ENCODE measurements at places on chromosomes 1 and 21. TPM values are rescaled to one million over a fixed set of nuclear protein-coding genes. Genes with fewer than 3 reads are reported as not detected.

PADI2 gene
- 1.5 TPM for total RNA-seq

SH2D1B gene
- 0.07 TPM for total RNA-seq

DNA sequence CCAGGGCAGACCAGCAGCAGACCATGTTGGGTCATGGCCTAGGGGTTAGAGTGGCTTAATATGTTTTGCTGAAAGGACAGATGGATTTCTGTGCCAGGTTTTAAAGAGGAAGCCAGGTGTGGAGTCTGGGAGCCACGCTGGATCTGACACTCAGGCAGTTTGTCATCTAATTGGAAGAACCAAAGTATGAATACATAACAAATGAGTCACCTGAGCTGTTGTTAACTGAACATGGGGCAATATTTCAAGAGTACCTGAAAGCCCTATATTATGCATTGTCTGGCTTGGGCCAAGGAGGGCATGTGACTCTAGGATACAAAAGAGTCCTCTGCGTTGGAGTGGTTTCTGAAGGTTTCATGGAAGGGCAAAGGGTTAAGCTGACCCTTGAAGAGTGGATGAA is 70.6 kb downstream of the LMO4 start:
- peak; percentile 1 for DNase-seq

DNA sequence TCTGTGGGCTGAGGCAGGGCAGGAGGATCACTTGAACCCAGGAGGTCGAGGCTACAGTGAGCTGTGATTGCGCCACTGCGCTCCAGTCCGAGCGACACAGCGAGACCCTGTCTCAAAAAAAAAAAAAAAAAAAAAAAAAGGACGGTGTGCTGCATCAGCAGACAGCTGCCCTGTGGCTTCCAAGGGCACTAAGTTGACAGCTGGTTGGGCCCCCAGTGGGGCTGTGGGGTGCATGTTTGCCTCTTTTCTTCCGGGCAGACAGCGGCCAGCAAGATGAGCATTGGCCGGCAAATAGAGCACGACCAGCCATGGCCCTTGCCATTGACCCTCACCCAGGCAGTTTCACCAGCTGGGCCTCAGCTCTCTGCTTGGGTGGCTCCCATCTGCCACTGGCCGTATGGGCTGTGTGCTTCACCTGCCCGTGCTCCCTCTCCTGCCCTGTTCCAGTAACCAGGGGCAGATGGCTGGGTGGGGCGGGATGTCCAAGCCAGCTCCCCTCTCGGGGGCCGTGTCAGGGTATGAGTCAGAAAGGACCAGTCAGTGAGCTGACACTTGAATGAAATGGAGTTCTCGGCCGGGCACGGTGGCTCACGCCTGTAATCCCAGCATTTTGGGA is 12.3 kb upstream of the SLC25A34 start:
- DNase-seq, result no peak

DNA sequence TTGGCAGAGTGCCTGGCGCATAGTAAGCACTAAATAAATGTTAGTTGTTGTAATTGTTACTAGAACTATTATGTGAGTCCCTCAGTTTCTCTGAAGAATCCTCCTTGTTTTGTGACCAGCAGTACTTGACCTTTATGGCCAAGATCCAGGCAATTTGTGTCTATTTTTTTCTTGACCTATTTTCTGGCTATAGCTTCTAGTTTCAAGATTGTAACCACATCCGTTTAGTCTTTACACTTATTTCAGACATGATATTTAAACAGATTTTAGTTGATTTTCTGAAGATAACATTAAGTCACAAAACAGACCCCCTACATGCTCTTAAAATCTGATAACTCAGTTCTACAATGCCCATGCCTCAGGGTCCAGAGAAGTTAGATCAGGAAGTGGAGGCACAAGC is 50.3 kb downstream of the CDC7 start:
- no peak for DNase-seq
